ENCODE measurements at places on chromosomes 5 and 9.

DNA sequence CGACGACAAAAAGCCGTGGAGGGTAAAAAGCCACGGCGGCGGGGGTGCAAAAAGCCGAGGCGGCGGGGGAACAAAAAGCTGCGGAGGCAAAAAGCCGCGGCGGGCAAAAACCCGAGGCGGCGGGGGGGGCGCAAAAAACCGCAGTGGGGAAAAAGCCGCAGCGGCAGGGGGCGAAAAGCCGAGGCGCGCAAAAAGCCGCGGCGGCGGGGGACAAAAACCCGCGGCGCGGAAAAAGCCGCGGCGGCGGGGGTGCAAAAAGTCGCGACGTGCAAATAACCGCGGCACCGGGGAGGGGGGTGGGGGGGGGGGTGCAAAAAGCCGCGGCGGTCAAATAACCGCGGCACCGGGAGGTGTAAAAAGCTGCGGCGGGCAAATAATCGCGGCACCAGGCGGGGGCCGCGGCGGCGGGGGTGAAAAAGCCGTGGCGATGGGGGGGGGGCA is 511.5 kb downstream of the FOXD4L5 start:
- peak; percentile 3 for DNase-seq

GRCh38 chr9:92639124-92639523 is 30.8 kb downstream of the IPPK start:
- DNase-seq = no peak

GRCh38 chr5:123496892-123497291 is 15.1 kb upstream of the CSNK1G3 start:
- no peak for DNase-seq

- DNase-seq = no peak
These were observed 85.0 kb downstream of the DNAH5 start for GRCh38 chr5:13859270-13860065.

GRCh38 chr9:86096386-86096785 is 3.0 kb downstream of the GOLM1 start:
- DNase-seq = peak; percentile 44

- DNase-seq = no peak
These were observed 266.4 kb downstream of the DENND1A start for GRCh38 chr9:123663529-123663928.
